ENCODE measurements at places on chromosomes 7 and 10.

- no peak for DNase-seq
Measured at GRCh38 chr10:96188916-96189315, 58.8 kb downstream of the ZNF518A start.

GRCh38 chr7:24963218-24963617, 16.8 kb downstream of the OSBPL3 start:
- DNase-seq, result no peak

- no peak for DNase-seq
Measured at GRCh38 chr7:134084488-134085144, 42.5 kb upstream of the LRGUK start.

DNA sequence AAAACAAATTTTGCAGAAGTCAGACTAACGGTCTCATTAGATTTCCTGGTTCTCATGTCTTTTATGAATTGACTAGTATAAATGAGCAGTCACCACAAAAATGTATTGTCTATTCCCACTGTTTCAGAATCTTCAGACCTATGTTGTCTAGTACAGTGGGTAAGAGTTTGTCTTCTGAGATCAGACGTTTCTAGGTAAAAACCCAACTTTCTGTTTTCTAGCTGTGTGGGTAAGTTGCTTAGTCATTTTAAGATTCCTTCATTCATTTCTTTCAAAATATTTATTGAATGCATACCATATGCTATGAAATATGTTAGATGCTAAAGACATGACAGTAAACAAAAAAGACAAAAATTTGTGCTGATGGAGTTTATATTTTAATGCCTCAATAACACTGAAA, 156.3 kb downstream of the POLR1F start:
- DNase-seq, result no peak

DNA sequence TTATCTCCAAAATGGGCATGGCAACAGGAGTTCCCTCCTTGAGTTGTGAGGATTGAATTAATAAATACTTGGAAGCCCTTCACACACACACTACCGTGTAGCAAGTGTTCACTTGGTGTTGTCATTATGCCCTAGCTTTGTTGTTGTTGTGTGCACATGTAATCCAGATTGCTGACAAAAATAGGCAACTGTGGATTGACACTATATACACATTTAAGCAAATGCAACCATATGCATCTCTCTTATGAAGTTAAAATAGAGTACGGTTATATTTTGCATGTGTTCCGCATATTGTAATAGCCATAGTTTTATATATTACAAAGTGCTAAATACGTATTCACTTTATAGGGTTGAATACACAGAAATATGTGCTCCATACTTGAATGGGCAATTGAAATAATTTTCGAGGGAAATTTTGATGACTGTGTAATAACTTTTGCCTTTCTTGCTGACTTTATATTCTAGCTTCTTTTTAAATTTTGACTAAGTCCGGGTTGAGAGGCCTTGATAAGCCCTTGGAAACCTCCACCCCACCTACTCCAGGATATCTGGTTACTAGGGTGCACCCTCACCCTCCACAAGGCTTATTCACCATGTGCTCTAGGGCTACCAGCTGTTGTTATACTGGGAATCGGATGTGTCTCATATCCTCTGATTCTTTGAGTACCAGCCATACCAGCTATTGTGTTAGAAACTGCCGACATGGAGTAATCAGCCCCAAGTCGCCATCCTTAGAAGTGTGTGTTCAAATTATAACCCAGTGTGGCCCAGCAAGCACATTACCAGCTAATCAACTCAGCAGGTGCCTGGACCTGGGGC, 265.0 kb downstream of the CAMK1D start:
- DNase-seq, result no peak

DNA sequence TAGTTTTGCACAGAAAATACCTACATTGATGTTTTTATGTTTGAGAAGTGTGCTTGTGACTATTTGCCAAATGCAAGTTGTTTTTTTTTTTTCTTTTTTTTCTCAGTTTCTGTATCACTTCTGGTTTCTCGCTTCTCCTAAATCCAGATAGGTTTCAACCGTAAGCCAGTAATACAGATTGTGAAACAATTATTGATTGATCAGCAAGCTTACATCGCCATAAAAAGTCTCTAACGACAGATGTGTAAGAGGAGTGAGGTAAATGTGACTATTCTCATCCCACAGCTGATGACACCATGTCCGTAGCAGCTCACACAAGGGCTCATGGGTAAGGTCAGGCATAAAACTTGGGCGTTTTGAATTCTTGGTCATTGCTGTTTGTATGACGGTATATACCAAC, 202.8 kb upstream of the AKR1E2 start:
- no peak for DNase-seq

GRCh38 chr10:117721873-117722272, 179.3 kb downstream of the EMX2 start:
- no peak for DNase-seq

GRCh38 chr10:91412354-91413087, 2.4 kb downstream of the HECTD2 start:
- DNase-seq, result no peak

- DNase-seq, result no peak
Measured at GRCh38 chr10:44619975-44620374, 235.1 kb upstream of the CXCL12 start.

DNA sequence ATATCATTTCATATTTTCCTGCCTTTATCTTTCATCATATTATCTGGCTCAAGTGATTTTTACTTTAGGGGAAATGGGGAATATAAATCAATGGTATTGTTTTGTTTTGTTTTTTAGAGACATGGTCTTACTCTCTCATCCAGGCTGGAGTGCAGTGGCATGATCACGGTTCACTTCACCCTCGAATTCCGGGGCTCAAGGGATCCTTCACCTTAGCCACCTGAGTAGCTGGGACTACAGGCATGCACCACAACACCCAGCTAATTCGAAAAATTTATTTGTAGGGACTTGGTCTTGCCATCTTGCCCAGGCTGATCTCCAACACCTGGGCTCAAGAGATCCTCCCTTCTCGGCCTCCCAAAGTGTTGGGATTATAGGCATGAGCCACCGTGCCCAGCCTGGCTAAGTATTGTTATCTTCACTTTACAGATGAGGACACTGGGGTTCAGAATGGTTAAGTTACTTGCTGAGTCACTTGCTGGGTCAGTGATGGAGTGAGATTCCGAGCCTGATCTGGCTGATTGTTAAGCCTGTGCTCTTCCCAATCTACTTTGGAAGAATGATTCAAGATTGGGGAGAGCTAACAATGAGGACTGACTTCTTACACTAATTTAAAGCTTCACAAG, 3.7 kb upstream of the SLC16A9 start:
- no peak for DNase-seq

DNA sequence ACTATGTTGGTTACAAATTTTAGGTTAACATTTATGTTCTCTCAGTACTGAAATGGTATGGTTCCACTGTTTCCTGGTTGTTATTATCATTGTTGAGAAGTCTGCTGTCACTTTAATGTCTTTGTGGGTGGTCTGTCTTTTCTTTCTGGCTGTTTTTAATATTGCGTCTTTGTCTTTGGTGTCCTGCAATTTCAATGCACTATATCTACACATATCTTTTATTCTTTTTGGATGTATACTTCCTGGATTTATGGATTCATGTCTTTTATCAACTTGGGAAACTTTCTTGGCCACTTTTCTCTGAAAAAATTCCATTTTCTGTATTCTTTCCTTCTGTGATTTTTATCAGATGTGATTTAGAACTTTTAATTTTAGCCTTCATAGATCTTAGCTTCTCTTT, 250.2 kb downstream of the BUB3 start:
- no peak for DNase-seq
